ENCODE measurements at places on chromosomes 4 and X.

GRCh38 chr4:114136069-114136468 is 156.6 kb upstream of the ARSJ start:
- DNase-seq = no peak

- no peak for DNase-seq
These were observed 18.9 kb downstream of the NAAA start for GRCh38 chr4:75921910-75922309.

GRCh38 chr4:124631760-124632159 is 80.8 kb downstream of the ANKRD50 start:
- DNase-seq = no peak

DNA sequence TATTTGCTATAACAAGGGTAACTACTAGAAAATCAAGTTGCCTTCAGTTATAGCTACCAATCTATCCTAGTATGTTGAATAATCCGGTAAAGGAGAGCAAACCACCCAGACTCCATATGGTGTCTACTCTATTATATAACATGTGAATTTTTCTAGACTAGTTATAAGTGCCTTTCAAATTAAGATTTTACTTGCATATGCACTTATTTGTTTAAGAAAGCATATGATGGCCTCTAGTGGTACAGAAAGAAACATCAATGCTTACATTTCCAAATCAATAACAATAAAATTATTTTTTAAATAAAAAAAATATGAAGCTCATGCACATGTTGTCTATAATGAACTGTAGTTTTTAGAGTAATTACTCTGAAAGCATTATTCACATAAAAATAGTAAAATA is 1516.4 kb upstream of the PABPC4L start:
- no peak for DNase-seq

DNA sequence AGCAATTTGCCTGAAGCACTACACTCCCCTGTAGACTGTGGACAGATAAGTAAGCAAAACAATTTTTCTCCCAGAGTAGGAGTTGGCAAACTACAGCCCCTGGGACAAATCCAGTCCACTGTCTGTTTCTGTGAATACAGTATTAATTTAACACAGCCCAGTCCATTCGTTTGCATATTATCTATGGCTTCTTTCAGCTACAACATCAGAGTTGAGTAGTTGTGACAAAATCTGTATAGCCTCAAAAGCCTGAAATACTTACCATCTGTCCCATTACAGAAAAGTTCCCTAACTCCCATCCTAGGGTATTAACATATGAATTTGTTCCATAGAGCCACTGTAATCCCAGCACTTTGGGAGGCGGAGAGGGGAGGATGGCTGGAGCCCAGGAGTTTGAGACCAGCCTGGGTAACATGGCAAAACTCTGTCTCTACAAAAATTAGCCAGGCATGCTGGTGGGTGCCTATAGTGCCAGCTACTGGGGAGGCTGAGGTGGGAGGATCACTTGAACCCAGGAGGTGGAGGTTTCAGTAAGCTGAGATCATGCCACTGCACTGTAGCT is 53.0 kb downstream of the AMELX start:
- no peak for DNase-seq

DNA sequence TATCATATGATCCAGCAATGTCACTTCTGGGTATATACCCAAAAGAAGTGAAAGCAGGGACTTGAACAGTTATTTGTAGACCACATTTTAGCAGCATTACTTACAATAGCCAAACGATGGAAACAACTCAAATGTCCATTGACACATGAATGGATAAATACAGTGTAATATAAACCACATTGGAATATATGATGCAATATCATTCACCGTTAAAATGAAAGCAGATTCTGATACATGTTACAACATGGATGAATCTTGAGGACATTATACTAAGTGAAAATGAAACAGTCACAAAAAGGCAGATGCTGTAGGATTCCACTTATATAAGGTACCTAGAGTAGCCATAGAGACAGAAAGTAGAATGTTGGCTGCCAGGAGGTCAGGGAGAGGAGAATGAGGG is 130.5 kb upstream of the SMAD1 start:
- DNase-seq = no peak

DNA sequence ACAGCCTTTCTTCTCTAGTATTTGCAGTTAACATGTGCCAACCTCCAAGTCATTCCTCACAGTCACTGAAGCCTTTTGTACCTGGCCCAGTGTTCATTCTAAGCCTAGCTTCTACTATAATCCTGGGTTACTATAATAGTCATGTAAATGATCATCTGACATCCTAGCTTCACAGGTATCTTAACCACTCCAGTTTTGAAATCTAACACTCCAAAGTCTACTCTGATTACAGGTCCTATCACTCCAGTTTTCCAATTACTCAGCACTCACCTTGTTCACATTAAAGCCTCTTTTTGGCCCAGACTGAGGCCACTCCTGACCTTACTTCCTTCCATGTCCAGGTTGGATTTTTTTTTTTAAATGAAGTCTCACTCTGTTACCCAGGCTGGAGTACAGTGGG is 87.6 kb upstream of the ZCCHC13 start:
- no peak for DNase-seq

GRCh38 chr4:12912896-12913418 is 571.2 kb downstream of the RAB28 start:
- no peak for DNase-seq

DNA sequence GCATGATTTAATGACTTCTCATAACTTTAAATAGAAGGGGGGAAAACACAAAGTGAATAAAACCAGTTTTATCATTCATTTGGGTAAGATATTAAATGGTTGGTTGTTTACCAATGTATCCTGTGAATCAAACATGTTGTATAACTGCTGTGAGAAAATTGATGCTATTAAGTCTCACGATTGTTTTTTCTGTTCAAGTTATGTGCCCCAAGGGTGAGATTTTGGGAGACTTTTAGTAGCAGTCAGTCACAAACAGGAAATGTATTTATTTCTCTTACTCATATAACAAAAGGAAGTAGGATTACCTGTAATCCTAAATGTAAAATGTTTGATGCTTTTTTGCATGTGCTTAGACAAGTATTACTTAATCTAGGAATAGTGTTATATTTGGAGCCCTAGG is 39.2 kb downstream of the MTHFD2L start:
- DNase-seq = no peak

- no peak for DNase-seq
These were observed 10.6 kb upstream of the AMOT start for GRCh38 chrX:112851161-112851779.

DNA sequence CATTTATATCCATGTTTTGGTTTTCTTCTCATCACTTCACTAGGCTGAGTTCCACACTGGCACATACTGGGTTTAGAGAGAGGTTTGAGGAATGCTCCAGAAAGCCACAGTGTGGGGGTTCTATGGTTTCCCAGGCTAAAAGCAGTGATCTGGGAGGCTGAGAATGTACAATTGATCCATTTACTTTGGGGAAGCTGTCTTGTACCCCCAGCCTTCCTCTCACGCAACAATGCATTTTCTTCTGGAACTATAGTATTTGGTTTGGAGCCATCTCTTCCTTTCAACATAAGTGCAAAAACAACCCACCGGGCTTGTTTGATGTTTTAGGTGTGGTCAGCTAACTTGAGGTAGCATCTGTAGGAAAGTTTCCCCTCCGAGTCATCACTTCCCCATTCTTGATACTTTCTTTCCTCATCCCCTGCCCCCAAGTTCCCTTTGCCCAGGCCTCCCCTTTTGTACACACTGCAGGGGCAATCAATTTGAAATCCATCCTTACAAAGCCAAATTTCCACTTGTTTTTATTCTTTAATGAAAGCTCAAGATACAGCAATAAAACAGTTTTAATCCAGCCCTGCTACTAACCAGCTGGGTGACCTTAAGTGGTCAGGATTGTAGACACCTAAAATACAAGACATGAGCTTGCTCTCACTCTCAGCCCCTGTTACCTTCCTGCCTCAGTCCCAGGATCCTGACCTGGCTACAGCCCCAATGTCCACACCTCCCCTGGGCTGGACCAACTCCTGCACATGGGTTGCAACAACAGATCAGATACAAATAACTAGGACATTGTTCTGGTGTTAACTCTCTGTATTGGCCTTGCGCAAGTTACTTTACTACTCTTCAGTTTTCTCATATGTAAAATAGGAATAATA is 109.2 kb downstream of the FHDC1 start:
- DNase-seq = no peak

GRCh38 chr4:886244-886643 is 45.9 kb downstream of the GAK start:
- DNase-seq = no peak

GRCh38 chrX:108537005-108537404 is 97.4 kb downstream of the COL4A5 start:
- no peak for DNase-seq

GRCh38 chr4:79150820-79151416 is 174.9 kb downstream of the NAA11 start:
- no peak for DNase-seq

DNA sequence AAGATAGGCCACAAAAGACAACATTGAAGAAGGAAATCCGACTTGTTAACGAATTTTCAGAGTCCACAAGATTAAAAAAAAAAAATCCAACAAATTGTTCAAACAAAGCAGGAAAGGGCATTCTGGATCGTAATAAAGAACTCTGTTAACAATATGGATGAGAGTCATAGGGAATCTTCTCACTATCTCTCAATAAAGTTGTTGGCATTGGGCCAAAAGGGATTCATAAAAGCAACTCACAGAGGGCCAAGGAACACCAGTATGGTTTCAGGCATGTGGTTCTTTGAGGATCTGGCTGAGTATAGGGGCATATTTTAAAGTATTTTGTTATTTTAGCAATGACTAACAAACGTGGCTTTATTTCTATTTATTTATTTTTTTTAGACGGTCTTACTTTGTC is 49.5 kb downstream of the SHISA3 start:
- no peak for DNase-seq

DNA sequence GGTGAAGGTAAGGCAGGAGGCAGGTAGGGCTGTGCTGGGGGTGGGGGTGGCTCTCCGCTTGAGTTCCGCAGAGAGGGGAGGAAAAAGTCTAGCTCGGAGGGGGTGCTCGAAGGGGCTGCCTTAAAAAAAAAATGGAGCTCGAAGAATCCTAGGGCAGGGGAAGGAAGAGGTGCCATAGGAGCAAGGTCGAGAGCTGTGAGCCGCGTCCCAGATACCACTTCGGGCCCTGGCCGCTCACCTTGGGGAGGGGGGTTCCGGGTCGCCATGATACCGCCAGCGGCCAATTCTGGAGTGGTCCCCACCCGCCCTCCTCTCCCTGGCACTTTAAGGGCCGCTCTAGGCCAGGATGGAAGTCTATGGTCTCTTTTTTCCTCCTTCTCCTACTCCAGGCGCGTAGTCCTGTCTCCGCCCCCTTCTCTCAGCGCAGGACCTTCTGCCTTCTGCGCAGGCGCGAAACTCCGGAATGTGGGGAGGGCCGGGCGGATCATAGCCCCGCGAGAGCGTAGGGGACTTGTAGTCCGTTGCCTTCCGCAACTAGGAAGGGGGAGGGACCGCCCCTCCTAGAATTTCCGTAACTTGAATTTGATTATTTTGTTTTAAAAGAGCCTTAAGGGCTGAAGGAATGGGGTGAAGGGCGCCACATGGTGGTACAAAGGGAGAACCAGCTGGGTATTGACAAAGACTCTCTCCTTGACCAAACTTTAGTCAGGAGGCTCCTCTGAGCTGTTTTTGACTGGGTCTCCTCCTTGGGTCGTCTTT is at the start of gene FUNDC1:
Gene FUNDC1 (minus strand): TSS at position 293 of the 759 bp plus-strand sequence. CDS start 27 bp downstream, at position 266.
- peak; percentile 78 for DNase-seq
